ENCODE measurements at places on chromosomes 4 and X.

DNA sequence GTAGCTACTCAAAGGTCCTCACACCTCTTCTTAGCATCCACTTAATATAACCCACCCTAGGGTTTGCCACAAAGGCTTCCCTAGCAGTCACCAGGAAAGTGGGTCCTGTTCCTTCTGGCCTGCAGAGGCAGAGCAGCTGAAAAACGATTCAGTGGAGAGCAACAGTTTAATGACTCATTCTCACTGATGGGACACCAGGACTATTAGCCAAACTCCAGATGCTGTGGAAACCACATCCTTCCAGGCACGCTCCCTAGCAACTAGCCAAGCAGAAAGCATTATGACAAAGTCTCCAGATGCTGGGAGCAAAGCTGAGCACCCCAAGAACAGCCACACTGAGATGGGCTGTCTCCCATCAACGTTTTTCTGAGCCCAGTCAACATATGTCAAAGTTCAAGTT is 30.3 kb upstream of the UTP14A start:
- DNase-seq: peak; percentile 0

GRCh38 chrX:43479850-43480249 is 176.2 kb upstream of the MAOA start:
- no peak for DNase-seq

DNA sequence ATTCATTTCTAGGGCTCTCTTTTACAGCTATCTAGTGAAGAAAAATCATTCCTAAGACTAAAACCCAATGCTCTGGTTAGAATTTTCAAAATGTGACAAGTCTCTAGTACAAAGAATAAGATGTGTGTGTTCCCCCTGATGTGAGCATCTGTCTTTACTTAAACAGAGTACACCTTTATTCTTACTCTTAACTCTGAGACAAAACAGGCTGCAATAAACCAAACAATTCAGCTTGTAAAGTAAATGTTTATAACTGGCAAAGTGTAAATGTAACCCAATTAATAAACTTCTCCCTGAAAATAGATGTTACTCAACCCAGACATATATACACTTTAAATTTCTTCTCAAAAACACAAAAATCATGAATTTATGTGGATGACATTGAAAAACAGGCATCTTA is 51.6 kb downstream of the PTCHD1 start:
- DNase-seq: no peak

DNA sequence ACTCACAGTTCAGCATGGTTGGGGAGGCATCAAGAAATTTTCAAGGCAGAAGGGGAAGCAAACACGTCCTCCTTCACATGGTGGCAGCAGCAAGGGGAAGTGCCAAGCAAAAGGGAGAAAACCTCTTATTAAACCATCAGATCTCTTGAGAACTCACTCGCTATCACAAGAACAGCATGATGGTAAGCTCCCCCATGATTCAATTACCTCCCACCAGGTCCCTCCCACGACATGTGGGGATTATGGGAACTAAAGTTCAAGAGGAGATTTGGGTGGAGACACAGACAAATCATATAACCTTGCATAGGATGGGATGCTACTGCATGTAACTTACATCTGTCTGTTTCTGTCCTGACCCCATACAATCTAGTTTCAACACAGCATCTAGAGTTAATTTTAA is 511.8 kb upstream of the ARX start:
- DNase-seq: no peak

DNA sequence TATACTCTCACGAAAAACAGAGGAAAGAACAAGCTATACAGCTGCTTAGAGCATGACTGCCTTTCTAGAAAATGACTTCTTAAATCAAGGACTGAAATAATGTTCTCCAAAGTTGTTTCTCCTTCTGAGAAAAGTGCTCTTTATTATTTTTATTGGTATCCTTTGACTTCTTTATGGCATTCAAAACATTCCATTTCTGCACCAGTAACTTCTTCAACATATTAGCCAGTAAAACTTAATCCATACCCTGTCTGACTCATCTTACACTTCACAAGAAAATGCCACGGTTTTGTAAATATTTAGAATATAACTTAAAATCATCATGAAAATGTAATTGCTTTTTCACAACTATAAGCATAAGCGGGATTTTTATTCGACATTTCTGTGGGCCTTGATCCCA is 180.4 kb downstream of the NR3C2 start:
- no peak for DNase-seq

DNA sequence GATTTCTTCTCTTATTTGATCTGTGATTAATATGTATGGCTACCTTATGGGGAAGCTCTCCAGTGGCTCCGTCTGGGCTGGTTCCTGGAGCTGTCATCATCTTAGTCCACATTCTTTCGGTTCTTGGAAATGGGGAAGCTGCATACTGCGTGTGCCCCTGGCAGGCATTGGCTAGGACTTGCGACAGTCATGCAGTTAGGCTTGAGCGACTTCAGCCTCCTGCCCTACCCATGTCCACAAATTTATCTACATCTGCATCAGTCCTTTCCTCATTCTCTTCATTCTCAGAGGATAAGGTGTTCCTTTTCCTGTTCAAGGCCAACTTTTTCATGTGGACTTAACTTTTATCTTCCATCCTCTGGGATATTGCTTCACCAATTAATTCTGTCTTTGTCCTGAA is 214.2 kb downstream of the RELL1 start:
- no peak for DNase-seq

DNA sequence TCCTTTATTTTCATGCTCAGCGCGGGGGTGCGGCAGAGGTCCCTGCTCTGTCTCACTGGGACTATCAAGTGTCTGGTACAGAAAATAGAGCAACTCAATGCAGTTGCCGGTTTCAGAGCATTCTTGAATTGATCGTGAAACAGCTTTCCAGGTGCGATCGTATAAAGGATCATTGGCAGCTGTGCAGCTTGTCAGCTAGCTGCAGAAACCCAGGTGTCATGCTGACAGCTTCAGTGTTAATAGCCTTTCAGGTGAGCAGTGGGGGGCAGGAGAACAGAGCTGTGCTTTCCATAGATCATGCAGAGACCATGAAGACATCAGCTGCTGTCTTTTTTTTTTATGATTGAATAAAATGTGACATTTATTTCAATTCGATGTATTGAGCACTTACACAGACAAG is 583.9 kb downstream of the NLGN4X start:
- DNase-seq: no peak

DNA sequence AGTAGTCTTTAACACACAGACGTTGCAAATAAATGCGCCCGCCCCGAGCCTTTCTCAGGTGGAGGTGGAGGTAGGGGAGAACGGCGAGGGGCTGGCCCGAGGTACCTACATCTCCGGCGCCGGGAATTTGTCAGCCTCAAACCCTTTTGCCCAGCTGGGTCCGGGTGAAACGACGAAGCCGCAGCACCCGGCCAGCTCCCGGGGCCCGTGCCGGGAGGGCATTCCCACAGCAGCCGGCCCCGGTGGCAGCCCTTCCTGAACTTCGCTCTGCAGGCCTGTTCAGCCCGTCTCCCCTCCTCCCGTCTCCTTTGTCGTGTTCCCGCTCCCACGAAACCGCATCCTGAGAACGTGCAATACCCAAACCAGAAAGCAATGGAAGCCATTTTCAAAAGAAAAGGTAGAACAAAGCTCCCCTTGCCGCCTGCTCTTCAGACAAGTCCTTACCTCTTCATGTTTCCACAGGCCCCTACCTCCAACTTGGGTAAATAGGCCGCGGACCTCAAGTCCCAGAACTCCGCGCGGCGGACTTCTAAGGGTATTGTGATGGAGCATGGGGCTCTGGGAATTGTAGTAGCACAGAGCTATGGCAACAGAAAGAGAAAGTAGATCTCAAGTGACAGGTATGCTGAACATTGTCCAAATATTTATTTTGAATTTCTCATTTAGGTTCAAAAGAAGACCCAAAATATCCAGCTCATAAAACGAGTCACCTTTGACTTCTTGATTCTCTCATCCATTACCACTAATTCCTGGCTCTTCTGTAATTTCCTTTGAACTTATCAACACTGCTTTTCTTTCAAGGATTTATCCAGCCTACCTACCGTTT is at the start of gene RBM41:
RBM41 (minus strand) TSS at position 501 of the 826 bp plus-strand sequence; CDS start at position 452, 49 bp downstream.
- peak; percentile 40 for DNase-seq

- DNase-seq: no peak
Measured at GRCh38 chrX:39910651-39911050, 187.1 kb downstream of the BCOR start.

GRCh38 chr4:123232439-123232838 is 164.2 kb upstream of the SPRY1 start:
- peak; percentile 49 for DNase-seq

DNA sequence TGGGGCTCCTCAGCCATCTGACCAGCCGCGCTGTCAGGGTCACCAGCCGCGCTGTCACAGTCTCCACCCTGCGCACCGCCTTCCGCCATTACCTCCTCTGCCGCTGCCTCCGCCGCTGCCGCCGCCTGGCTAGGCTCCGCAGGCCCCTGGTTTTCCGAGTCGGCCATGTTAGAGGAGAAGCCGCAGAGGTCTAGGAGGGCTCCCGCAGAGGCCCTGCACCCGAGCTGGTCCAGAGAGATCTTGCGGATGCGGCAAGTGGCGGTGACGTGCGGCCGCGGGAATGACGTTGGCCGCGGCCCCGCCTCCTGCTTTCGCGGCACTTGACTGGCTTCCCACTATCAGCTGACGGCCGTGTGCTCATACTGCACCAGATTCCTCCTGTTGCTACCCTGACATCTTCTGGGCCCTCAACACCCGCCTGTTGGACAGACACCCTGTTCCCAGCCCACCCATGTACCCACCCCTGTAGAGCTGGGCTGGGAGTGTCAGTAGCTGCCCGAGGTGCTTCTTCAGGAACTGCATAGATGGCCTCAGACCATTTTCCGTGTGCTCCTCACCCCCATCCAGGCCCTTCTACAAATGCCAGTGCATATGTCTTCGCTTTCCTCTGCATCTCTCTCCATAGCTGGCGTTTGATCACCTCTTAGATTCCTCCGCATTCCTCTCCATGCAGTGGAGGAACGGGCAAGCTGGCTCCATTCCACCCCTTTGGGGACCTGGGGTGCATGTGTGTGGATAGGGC is at the start of gene NAP1L5:
NAP1L5 (minus strand) TSS at position 242 of the 742 bp plus-strand sequence; CDS start at position 167, 75 bp downstream.
- no peak for DNase-seq

DNA sequence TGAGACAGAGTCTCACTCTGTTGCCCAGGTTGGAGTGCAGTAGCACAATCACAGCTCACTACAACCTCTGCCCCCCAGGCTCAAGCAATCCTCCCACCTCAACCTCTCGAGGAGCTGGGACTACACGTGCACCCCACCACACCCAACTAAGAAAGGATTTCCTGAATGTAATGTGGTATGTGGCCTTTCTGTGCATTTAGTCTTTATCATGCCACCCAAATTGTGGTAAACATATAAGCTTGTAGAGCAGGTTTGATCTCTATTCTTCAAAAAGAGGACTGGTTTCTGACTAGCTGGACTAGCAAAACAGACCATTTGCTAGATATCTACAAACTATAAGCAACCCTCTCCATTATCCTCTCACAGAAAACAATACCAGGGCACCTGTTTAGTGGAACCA is 33.6 kb downstream of the ELOVL6 start:
- no peak for DNase-seq

GRCh38 chrX:154592505-154592904 is 7.6 kb downstream of the CTAG1A start:
- DNase-seq: no peak

DNA sequence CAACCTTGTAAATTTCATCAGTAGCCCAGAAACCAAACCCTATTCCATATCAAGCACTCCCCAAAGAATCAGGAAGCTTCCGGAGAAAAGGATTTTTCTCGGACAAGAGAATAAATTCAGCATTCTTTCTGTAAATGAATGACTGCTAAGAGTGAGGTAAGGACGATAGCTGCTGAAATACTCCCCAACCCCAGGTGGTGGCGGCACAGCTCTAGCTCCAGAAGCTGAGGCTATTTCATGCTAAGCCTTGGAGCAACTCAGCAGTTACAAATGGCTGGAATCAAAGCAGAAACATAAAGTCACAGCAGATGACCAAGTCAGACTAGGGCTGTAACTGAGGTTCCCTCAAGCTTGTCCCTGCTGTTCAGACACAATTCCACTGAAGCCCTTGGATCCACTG is 13.9 kb upstream of the PCDH19 start:
- DNase-seq: no peak

DNA sequence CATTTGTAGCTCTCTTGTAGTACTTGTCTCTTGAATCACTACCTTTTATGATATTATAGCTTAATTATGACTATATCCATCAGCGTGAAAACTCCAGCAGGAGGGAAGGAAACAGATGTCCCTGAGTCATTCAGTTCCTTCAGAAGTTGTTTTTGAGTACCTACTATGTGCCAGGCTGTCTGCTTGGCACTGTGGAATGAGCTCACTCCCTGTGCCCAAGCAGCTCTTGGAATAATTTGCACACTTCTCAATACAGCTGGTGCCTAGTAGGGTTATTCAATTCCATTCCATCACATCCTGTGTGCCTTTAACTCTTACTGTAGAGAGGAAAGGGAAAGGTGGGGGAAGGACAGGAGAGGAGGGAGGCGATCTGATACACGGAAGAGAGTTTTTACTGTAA is 77.1 kb downstream of the NFKB1 start:
- no peak for DNase-seq

DNA sequence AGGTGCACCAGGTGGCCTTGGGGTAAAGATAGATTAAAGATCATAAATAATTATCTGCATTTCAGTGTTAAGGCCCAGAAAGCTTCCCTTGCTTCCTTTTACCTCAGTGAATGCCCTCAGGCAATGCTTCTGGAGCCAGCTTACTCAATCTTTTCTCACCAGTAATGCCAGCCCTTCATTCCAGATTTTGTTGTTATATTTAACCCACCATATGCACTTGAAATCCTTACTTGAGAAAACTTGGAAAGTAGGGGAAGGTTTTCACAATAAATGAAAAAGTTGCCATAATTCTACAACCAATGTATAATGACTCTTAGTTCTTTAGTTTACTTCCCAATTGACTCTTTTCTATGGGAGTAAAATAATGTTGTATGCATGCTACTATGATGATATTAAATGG is 17.1 kb upstream of the PBDC1 start:
- DNase-seq: no peak

GRCh38 chr4:149292425-149293007 is 523.1 kb downstream of the IQCM start:
- no peak for DNase-seq

- DNase-seq: no peak
Measured at GRCh38 chr4:180164799-180165198, 2078.4 kb upstream of the TENM3 start.

DNA sequence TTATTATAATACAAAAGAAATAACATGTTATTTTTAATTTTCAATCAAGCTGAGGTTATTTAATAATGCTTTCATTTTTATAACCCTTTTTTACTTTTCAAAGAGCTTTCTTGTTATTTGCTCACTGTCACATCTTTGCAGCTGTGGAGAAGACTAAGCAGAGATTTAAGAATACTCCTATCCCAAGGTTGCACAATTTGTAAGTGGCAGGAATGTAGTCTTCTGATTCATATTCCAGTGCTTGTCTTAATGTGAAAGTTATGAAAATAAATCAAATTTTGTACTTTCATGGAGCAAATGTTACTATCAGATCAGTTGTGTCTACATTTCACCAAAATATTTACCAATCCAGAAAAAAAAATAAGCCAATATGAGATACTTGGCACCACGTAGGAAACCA is 86.6 kb downstream of the DDIT4L start:
- DNase-seq: no peak

All from bone marrow (tissue), 2 donors.